ENCODE measurements at places on chromosomes 11 and 22. TPM values are rescaled to one million over a fixed set of nuclear protein-coding genes. Genes with fewer than 3 reads are reported as not detected.
A peak's percentile ranks its signal among the peaks of the same experiment; 100 is the strongest.

Gene POLD3
- 18.9 TPM for total RNA-seq

Gene TIMP3
- total RNA-seq: 2.2 TPM

Gene ACRV1
- not detected for total RNA-seq

Gene CD3D
- 1.0 TPM for total RNA-seq

Gene PLAAT2
- total RNA-seq: not detected

Gene ZBTB16
- total RNA-seq: 0.30 TPM

Gene APOBEC3H
- 1.8 TPM for total RNA-seq

- no peak for DNase-seq
These were observed 52.6 kb upstream of the ELF5 start for GRCh38 chr11:34566208-34566551.

DNA sequence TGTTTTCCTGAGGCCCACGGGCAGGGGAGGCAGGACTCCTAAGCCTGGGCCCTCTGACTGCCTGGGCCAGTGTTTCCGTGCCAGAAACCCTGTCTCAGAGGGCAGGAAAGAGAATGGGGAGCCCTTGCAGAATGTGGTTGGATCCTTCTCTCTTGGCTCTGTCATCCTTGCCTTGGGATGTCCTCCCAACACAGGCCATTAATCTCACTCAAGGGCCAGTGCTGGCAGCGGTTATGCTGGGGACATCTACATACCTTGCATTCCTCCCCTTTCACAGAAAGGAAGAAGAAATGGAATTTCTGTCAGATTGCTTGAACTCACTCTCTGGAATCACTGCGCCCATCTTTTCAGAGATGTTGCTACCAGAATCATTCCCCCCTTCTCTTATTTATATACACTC is 296.9 kb downstream of the KIRREL3 start:
- no peak for DNase-seq

DNA sequence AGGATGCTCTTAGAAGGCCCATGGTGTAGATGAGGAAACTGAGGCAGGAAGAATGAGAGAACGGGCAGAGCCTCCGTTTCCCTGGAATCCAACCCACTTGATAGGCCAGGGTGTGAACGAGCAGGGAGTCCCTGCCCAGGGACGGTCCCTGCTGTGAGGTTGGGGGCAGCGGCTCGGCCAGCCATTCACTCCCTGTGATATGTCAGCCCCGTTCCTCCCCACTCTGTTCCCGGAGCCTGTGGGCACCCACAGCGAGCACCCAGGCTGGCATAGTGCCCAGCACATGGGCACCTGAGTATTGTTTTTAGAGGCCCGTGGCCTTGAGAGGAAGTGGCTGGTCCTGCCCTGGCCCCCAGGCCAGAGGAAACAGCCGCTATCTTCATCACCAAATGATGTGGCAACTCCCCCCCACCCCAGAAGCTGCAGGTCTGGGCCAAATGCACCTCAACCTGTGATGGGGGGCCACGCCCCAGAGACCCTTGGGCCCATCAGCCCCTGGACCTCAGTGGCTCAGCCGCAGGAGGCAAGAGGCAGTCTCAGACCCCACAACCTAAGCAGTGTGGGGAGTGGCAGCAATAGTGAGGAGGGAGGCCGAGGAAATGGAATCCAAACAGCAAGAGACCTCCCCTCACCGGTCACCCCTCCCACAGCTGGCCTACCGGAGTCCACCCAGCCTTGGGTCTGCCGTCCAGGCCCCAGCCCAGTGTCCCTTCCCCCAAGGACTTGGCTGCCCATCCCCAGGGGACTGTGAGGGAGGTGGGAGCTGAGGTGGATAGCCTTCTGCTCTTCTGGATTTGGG is 2.1 kb downstream of the ALDH3B1 start:
- DNase-seq: no peak

DNA sequence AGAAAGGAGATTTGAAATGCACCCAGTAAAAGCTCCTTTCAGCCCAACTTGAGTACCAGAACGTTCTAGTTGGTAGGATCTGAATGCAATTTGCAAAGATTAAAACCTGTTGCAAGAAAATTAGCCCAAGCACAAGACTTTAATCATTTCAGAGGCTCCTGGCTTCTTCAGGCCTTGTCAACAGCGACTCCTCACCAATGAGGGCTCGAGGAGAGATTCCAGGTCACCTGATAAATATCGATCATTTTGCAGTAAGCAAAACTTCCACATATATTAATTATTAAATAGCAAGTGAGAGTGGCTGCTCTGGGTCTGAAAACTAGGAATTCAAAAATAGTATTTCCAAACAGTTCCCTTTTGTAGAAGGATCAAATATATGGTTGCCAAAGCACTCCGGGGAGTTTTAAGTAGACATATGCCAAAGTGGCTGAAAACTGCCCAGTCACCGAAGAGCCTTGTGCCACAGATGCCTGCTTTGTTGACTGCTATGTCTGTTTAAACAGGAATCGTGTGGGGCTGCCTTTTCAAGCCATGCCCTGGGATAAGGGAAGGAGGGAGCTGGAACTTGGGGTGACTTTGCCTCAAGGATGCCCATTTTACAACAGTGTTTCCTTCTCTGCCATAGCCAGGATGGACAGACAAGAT is 64.0 kb downstream of the CSNK2A3 start:
- DNase-seq: no peak

- peak; percentile 81 for DNase-seq
These were observed 49.1 kb upstream of the VPREB1 start for GRCh38 chr22:22195265-22196017.

GRCh38 chr11:86034710-86035109 is 34.2 kb downstream of the PICALM start:
- DNase-seq: no peak

- DNase-seq: no peak
These were observed 12.3 kb upstream of the TSKU start for GRCh38 chr11:76770642-76771445.

DNA sequence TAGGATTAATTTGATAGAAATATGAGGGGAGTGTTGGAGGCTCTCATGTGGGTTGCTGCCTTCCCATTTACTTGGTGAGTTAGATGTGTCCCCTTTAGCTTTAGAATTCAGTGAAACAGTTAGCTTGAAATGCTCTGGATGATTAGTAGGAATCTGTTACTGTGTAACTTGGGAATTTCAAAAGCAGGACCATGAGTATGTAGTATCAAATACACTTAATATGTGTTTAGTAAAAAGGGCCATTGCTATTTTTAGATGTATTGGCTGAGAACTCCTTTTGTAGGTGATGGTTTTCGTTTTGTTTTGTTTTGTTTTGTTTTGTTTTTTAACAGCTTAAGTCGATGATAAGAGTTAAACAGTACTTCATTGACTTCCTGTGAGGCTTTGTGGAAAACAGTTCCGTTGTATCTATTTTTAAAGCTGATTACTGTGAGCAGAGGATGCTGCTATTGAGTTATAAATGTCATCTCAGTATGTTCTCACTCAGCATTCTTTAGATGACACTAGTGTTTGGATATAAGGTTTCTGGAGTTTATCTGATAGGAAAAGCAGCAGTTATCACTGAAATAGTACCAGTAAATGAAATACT is 53.5 kb downstream of the MCAM start:
- no peak for DNase-seq

GRCh38 chr11:31796499-31797189 is 14.5 kb downstream of the PAX6 start:
- no peak for DNase-seq

DNA sequence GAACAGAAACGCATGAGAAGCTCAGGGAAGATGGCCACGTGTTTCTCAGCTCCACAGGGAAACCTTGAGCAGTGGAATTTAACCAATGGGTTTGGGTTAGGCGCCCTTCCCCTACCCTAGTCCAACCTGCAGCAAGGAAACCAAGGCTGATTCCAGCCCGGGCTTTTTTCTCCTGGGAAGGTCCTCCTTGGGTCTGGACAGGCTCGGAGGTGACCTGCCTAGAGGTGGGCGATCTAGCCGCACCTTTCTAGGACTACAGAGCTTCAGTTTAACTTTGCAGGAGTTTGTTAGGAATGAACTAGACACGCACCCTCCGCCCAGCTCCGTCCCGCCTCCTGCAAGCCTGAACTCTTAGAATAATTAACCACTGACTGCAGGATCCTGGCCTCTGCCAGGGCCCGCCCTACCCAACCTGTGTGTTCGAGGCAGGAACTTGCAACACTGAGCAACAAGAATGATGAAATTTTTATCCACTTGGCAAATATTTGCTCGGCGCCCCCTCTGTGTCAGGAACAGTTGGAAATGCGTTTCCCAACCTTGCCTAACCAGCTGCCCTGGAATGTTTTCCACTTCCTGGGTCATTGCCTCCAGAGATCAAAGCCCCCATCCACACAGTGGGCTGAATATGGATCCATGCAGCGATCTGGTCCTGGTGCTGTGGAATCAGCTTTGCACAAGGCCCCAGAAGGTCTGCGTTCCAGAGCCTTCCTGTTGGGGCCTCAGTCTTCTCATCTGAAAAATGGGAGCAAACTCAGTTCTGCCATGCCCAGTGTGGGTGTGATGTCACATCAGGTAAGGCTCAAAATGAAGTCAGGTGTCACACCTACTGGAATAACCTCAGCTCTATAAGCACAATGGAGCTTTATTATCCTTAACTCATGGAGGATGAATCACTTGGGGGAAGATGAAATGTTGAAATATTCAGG is 13.3 kb downstream of the MPST start:
- no peak for DNase-seq

GRCh38 chr11:69509846-69510390 is 28.5 kb downstream of the LINC01488 start:
- no peak for DNase-seq

DNA sequence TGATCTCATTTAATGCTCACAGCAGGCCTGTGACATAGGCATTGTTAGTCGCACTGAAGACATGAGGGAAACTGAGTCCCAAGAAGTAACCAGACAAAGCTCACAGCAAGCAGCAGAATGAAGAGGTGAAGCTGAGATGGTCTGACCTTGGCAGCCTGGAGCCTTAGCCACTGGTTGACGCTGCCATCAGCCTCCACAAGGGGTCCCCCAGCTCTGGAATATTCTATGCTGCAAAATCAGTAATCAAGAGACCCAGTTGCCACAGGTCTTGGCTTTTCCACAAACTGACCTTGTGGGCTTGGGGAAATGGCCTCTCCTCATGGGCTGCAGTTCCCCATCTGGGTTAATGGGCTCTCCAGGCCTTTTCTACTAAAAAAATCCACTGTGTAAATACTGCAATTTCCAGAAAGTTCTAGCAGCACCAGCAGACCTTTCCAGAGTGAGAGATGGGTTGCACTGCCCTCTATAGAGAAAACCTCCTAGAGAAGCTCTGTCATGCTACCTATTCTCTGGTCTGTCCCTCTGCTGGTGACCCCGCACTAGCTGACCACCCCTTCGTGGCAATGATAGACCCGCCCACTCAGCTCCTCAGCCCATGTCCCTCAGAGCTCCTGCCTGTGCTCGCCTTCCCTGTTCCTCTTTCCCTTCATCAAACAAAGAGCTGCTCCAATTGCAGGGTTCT is 22.6 kb upstream of the ISX start:
- DNase-seq: no peak

- DNase-seq: no peak
These were observed 15.2 kb downstream of the MRGPRG start for GRCh38 chr11:3203221-3204043.

DNA sequence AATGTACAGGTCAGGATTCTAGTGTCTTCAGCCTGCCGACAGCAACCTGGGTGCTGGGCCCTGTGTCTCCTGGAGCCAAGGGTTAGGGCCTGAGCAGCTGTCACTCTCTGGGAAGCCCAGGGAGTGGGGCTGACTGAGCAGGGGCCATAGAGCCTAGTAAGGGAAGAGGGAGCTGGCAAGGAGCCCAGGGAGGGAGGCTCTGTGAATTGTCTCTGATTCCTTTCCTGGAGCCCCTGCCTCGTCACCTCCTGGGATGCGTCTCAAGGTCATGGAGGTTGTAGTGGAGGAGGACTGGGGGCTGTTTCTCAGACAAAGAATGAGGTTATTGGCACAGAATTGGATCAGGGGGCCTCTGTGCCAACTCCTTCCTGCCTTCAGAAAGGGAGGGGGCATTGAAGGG is 11.8 kb downstream of the SOX10 start:
- no peak for DNase-seq

DNA sequence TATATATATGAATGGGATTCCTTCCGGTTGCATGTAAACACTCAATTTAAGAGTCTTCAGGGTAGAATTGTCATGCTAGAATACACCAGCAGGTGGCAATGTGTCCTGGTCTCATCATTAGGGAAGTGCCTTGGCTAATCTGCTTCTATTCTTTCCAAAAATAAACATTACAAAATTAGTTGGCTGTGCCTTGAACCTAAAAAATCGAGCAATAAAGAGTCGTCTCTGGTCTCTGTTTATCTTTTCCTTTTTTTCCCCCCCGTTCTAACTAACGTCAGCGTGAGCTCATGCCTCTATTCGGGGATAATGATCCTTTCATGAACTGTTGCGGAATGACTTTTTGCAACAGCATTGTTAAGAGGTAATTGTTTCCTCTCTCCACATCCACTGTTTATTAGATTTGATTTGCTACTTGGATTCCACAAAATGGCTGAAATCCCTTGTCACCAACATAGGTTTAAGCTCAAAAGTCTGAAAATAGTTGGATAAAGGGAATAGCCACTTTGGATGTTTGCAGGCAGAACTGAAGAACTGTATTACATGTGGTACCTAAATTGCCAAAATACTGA is 1.2 kb upstream of the ARHGEF12 start:
- DNase-seq: no peak

- no peak for DNase-seq
These were observed 29.3 kb upstream of the NFAM1 start for GRCh38 chr22:42461511-42461910.

DNA sequence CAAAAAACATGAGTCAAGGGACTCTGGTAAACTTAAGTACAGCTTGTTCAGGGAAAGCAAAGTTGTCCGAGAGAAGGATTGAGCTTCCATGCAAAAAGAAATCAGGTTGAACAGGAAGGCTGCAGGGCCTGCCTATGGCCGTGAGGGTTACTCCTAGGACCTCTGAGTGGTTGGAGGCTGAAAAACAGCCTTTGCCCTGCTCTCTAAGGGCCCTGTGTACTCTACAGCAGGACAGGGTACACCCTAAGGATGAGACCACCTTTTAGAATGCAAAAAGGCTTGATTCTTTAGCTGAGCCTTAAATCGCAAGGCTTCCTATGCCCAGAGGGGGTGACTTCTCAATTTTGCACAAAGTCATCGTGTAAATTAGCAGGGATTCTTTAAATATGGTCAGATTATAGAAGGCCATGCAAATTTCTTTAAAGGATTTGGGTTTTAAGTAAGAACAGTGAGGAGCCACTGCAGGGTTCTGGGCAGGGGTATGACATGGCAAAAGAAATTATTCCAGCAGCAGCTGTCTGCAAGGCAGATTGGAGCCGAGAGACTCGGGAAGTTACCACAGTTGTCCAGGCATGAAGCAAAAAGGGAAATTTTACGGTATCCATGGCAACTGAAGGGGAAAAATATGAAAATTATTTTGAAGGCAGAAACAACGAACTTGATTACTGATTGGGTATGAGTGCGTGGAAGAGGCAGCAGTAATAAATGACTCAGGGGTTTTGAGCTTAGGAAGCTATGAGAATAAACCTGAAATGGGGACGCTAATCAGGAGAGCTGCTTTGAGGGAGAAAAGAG is 91.8 kb downstream of the FAM76B start:
- DNase-seq: no peak

- no peak for DNase-seq
These were observed 10.7 kb upstream of the CD5 start for GRCh38 chr11:61091373-61092279.

- no peak for DNase-seq
These were observed 1297.0 kb downstream of the BRD1 start for GRCh38 chr22:48530666-48531065.
